Activated CD4-positive, alpha-beta T cell treated with anti-CD3 and anti-CD28 coated beads, Interleukin-2, Interleukin-6, amounts not matched to agents 100 ng/mL and 50 ng/mL, durations not matched to agents 16 hours and 8 hours (primary cell): ENCODE measurements at places on chromosomes 13 and 19.
A peak's percentile ranks its signal among the peaks of the same experiment; 100 is the strongest.

- no peak for DNase-seq
Measured at GRCh38 chr13:45792827-45793303, 58.7 kb downstream of the SIAH3 start.

DNA sequence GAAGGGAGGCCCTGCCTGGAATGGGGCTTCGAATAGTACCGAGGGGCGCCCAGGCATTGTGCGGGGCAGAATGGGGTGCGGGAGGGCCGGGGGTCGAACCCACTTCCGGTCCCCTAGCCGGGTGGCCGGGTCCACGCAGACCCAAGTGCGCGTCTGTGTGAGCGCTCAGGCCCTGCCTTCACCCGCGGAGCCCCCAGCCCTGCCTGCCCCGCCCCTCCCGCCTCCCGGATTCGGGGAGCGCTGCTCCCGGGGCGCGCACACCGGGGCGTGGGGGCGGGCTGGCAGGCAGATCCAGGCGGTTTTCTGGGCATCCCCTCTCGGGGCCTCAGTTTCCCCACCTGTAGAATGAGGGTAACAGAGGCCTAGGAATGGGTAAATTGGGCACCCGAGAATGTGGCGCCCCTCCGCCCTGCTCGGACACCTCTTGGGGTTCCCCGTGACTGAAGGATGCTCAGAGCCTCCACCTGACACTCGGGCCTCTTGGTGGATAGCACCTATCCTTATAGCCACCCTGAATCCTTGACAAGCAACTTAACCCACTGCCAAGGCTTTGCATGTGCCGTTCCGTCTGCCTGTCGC lies 682 bp downstream of the PIK3R2 start:
- DNase-seq = peak; percentile 20

DNA sequence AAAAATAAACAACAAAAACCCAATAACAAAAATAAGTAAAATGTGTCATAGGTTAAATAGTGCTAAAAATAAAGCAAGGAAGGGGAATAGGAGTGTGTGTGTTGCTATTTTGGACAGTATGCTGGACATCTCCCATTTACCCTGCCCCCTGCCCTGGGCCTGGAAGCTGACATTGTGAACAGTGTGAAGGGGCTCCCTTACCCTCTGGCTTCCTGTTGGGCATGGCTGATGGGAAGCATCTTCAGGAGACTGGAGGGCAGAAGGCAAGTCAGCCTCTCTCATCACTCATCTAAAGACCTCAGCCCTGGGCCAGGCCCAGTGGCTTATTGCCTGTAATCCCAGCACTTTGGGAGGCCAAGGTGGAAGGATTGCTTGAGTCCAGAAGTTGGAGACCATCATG lies 26.7 kb downstream of the KCTD15 start:
- DNase-seq = no peak

- no peak for DNase-seq
Measured at GRCh38 chr13:59441596-59442280, 722.0 kb downstream of the DIAPH3 start.

GRCh38 chr13:40082639-40083038 lies 427.2 kb downstream of the COG6 start:
- no peak for DNase-seq

DNA sequence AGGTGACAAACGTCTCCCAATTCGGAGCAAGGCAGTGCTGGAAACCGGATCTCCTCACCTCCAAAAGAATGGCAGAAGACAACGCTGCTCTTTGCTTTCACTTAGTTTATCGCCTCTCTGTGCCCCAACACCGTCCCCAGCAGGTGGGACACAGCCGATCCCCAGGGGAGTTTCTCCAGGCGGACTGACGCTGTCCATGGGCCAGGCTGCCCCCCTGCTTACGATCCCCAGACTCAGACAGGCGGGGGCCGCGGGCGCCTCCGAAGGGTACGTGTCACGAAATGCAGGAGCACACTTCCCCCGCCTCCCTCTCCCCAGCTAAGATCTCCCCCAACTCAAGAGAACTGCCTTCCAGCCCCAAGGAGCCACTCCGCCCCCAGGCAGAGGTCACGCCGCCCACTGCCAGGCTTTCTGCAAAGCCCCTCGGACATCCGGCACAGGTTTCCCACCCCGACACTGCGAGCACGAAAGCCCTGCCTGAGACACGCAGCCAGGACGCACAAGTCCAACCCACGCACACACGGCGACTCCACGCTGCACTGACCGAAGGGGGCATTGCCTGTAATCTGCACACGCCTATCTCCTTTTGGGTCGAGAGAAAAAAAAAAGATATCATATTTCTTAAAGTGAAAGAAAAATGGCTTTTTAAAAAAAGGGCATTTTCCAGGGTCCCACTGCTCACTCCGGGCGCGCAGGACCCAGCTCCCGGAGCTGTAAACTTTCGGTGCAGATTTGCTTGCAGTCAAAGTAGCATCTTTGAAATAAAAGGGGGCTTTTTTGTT lies 2.0 kb downstream of the SPRY2 start:
- no peak for DNase-seq

- DNase-seq = no peak
Measured at GRCh38 chr19:34459614-34460013, 21.9 kb upstream of the WTIP start.

DNA sequence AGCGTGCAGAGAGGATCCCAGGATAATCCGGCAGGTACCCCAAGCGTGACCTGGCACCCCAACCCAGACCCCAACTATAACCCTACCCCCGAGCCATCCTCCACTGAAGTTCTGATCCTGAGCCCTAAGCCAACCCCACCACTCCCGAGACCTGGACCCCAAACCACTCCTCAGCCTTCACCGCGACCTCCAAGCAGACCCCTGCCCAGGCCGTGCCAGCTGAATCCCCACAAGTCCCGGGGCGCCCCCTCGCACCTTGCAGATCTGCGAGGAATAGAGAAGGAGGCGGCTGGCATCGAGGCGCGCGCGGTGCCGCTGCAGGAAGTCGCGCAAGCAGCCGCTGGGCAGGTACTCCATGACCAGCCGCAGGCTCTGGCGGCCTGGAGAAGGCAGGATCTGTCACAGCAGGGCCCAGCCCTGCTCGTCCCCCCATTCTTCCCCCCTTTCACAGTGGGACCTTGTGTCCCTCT lies 10.1 kb upstream of the INSL3 start:
- DNase-seq = no peak

- no peak for DNase-seq
Measured at GRCh38 chr19:56603829-56604228, 8.7 kb downstream of the ZNF71 start.

DNA sequence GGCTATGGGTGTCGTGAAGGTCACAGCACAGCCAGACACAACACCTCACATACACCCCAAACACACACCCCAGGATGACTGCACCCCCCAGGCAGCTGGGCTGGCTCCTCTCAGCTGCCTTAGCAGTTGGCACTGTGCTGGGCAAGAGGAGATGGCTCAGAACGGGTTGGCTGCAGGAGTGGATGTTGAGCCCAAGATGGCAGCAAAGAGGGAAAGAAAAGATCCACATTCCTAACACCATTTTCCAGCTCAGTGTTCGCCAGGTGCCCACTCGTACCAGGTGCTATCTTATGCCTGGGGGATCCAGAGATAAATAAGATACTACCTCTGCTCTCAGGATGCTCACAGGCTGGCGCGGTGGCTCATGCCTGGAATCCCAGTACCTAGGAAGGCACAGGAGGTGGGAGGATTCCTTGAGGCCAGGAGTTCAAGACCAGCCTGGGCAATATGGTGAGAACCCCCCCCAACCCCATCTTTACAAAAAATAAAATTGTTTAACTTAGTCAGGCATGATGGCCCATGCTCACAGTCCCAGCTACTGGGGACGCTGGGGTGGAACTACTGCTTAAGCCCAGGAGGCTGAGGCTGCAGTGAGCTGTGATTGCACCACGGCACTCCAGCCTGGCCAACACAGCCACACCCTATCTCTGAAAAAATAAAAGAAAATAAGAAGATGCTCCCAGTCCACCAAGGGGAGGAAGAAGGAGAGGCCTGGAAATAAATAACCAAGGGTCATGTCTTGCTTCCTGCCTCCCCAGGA lies 89.7 kb upstream of the ZNF507 start:
- no peak for DNase-seq

- no peak for DNase-seq
Measured at GRCh38 chr19:50702871-50703829, 16.5 kb downstream of the SHANK1 start.

DNA sequence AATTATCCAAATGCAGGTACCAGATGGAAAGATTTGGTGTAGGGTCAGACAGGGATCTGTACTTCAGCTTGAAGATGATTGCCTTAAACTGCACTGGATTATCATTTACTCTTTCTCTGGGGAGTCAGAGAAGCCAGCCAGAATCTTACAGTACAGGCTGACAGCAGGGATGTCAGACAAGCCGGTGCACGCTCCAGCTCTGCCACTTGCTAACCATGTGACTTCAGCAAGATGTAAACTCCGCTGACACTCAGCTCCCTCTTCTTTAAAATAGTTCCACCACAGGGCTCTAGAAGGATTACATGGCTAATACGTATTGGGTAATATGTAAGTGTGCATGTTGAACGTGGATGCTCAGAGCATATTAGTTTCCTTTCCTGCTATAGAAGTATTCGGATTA lies 251.4 kb upstream of the MAB21L1 start:
- DNase-seq = no peak

DNA sequence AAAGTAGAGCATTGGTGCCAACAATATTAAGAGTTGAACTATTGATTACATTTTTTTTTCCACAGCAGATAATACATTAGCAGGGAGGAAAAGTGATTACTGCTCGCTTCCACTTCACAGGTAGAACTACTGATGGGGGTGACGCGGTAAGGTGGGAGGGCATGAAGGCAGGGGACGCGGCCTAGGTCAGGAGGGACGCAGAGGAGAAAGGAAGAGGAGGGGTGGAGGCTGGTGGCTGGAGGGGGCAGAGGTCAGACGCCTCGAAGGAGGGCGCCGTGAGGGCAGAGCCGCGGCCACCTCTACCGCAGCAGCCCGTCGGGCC lies 287 bp upstream of the B3GLCT start:
- DNase-seq = no peak

GRCh38 chr19:19278315-19278714 lies 5.2 kb upstream of the TM6SF2 start:
- no peak for DNase-seq

DNA sequence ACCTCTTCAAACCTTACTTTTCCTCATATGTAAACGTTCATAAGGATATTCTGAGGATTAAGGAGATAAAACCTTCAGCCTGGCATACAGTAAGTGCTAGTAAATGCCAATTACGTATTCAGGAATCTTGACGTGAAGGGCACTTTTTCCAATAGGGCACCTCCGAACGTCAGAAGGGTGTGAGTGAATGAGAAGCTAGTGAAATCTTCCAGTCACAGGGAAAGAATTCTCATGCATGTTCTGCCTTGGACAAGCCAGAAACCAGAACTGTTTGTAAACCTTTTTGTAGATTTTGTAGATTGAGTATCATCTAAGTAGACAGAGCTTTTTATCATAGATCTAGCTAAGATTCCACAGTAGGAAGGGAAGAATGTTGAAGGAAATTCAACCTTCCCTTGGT lies 16.5 kb downstream of the DGKH start:
- no peak for DNase-seq
